ENCODE measurements at places on chromosomes 3 and 15.
A peak's percentile ranks its signal among the peaks of the same experiment; 100 is the strongest.

GRCh38 chr15:69072906-69073305 lies 58.4 kb downstream of the NOX5 start:
- no peak for DNase-seq

GRCh38 chr3:10551821-10552630 lies 46.6 kb upstream of the ATP2B2 start:
- DNase-seq = peak; percentile 76

DNA sequence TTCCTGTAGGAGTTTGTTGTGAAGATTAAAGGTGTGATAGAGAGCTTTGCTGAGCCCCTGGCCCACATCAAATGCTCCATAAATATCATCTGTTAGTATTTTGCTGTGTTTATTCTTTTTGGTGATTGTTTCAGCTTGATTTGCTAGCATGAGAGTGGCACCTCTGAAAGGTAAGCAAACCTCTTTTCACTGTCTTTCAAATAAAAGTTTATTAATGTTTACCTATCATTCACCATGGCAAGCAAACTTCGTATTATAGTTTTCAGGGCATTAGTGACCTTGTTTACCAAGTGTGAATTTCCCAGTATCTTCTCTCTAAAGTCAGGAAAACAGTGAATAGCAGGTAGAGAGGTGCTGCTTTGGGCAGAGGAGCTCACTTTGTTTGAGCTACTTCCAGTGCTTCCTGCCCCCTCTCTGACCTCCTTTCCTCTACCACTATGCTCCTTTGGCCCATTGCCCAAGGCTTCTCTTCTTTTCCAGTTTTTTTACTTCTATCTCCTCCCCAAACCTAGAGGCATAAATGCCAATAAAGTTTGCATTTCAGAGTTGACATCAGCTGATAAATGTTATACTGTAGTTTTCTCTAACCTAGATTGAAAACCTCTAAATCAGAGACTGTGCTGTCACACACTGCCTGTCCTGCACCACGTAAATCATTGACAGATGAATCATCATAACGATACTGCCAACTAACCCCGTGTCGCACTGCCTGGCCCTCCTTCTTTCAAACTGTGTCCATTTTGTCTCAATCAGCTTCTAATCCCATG lies 569.0 kb downstream of the TUSC7 start:
- DNase-seq = no peak

DNA sequence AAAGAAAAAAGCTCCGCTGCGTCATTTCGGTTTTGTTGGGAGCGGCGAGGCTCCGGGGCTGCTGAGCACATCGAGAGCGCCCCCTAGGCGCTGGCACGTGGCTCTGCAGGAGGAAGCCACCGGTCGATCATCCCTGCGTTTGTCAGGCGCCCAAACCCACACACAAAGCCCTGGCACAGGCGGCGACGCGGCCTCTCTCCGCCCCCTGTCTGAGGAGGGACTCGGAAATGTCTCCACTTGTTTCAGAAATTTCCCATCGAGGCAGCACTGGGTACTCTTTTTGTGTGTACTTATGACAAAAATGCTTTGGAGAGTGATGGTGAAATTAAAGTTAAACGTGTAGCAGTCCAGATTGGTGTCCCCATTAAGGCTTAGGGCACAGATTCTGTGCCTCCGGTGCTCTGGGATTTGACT lies 407.3 kb upstream of the ONECUT1 start:
- no peak for DNase-seq

- no peak for DNase-seq
These were observed 965.0 kb downstream of the MCTP2 start for GRCh38 chr15:95196176-95196915.

DNA sequence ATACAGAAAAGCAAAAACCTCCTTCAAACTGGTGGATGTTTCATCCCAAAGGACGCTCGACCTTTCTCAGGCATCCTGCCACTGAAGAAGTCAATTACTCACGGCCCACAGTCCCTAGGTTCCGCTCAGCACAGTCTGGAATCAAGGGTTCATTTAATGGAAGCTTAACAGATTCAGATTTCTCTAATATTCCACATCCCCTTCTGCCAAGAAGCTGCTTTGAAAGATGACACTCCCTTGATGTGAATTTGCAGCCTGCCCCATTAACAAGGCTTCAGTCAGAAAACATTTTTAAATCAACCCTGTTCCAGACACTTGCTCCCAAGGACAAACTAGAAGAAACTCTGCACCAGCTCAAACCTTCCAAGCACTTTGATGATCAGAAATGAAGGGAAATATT lies 81.2 kb downstream of the LIPC start:
- DNase-seq = no peak

DNA sequence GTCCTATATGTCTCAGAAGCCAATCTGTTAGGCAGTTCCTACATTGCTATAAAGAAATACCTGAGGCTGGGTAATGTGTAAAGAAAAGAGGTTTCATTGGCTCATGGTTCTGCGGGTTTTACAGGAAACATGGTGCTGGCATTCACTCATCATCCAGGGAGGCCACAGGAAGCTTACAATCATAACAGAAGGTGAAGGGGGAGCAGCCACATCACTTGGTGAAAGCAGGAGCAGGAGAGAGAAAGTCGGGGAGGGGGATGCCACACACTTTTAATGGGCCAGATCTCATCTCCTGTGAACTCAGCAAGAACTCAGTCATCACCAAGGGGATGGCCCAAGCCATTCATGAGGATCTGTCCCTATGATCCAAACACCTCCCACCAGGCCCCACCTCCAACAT lies 9.1 kb downstream of the SLC49A4 start:
- DNase-seq = no peak

GRCh38 chr15:63909819-63910437 lies 76.2 kb upstream of the HERC1 start:
- DNase-seq = no peak

GRCh38 chr3:46545818-46546630 lies 20.1 kb downstream of the LRRC2 start:
- DNase-seq = no peak

DNA sequence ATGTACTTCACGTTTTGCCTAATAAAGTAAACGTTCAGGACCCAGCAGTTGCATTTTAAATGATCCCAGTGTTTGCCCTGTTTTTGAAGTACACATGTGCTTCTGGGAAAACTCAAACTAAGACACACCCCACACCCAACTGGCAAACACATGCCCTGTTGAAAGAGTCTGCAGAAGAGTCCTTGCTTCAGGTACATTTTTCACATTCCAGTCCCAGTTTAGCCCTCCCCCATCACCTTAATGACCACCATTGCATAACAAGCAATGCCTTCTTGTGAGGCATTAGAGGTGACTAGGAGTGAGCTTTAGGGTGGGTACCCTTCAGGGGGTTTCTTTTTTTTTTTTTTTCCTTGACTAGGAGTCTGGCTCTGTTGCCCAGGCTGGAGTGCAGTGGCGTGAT lies 322.3 kb downstream of the CNTN4 start:
- no peak for DNase-seq

- peak; percentile 21 for DNase-seq
These were observed 18.0 kb downstream of the ZNF148 start for GRCh38 chr3:125357032-125357658.

GRCh38 chr3:62559831-62560445 lies 186.6 kb upstream of the FEZF2 start:
- no peak for DNase-seq

DNA sequence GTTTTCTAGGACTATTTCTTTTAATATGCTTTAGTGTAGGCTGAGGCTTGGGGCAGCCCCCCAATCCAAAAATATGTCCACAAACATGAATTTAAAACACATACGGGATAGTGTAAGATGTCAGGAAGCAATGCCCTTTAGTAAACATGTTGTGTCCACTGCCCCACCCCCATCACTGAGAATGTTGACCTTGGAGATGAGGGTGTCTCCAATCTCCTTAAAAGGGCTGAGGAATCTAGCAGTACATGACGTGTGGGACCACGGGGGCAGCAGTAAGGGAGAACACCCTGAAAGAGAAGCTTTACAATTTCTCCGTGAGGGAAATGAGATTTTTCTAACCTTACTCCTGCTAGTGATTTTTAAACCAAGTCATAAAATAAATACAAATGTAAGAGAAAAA lies 84.7 kb downstream of the SQOR start:
- no peak for DNase-seq

GRCh38 chr3:48899273-48899672 lies 591 bp upstream of the SLC25A20 start:
- no peak for DNase-seq

DNA sequence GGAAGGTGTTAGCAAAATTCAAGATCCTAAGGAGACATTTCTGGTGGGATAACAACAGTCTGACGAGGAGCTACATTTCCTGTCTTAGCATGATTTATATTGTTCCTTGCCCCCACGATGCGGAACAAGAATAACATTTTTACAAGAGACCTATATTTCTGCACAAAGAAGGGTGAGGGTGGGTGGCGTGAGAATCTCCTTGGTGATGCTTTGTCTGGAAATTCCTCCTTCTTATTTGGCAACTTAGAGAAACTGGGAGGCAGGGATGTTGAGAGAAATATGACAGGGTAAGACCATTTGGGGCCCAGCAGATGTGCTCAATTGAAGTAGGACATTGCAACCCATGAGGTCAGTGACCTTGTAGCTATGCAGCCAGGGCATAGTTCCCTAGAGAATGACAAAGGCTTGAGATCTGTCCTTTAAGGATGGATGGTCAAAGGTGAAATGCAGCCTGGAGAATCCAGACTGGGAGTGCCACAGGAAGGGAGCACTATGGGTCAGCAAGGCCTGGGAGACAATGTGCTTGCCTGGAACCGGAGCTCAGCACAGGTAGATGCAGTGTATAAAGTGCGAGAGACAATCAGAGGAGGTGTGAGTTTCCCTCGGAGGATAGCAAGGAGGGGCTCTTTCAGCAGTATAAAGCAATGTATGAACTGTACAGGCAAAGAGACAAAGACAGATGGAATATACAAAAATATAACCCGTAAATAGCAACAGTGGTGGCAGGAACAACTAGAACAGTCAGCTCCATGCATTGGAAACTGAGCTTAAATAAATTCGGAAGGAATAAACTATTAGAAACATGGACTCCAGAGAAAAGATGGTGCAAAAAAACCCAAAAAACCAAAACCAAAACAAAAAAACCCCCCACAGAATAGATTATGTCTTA lies 317.6 kb upstream of the TBL1XR1 start:
- no peak for DNase-seq

DNA sequence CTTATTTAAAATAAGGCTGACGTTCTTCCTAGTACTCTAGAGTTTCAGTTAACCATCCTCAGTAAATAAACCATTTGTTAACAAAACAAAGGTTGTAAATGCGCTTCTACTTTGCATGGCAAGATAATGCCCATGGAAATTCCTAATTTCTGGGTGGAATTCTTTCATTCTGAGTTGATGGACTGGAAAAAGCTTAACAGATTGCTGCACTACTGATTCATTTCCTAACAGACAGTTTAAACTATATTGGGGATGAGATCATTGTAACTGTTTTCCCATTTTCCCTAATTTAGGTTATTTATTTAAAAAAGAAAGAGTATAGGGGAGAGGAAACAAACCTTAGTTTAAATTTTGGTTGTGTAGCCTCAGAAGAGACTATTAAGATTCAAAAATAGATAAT lies 342.2 kb downstream of the NLGN1 start:
- DNase-seq = no peak

DNA sequence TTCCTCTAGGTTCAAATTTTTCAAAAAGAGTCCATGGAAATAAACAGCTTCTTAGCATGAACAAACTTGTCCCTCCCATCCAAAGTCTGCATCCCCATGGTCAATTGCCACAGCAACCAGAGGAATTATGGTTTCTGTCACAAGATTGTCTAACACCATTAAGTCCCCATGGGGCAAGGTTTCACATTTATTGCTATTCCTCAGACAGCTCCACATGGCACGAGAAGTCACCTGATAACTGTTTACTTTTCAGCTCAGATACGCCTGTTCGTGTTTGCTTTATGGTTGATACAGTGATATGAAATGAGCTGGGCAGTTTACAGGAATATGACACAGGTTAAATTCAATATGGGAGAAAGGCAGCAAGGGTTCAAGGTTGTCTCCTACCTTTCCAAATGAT lies 37.9 kb upstream of the MUC13 start:
- DNase-seq = no peak

GRCh38 chr3:119600732-119601131 lies 3.0 kb downstream of the PLA1A start:
- no peak for DNase-seq

GRCh38 chr15:52858782-52859176 lies 68.6 kb upstream of the ONECUT1 start:
- DNase-seq = no peak

- no peak for DNase-seq
These were observed 188.5 kb downstream of the MAGI1 start for GRCh38 chr3:65850261-65850660.

DNA sequence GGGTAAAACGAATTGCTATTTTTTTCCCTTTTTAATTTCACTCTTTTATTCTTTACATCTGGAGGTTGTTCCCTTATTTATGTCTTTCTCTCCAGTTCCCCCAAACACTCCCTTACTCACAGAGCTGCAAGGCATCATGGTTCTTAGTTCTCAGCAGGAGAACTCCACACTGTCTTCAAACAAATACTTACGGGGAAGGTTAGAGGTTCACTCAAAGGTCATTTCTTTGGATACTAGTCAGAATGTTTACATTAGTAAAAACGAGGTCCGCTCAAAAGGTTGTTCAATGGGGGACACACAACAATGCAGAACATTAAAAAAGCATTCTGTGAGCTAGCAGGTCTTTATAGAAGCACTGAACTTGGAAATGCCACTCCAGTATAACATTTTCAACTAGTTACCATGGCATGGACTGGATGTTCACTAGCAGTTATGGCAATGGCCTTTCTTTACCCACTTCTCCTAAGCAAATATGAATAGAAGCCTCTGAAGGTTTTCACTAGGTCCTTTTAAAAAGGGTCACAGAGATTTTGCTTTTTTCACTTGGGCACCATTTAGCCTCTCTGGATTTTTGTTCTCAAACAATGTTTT lies 201.7 kb downstream of the MEIS2 start:
- no peak for DNase-seq

DNA sequence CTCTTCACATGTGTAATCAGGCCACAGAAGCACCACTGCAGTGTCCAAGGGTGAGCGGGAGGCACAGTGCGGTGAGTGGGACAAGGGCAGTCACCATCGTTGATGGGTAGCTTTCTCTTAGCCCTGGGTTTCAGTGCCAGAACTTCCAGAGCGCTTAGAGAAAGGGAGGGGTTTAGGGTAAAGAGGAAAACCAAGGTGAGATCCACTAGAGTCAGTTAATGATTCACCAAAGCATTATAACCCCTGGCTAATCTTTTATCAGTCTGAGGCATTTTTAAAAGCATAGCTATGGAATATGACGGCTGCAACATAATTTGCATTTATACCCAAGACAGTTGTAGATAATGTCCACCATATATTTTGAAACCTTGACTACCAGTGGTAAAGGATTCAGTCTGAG lies 94.8 kb downstream of the SHQ1 start:
- DNase-seq = no peak

- no peak for DNase-seq
These were observed 319.6 kb upstream of the TBC1D5 start for GRCh38 chr3:18061737-18062656.

GRCh38 chr3:30286811-30287210 lies 319.6 kb upstream of the TGFBR2 start:
- no peak for DNase-seq

GRCh38 chr15:65629548-65629947 lies 7.8 kb downstream of the SLC24A1 start:
- DNase-seq = no peak

GRCh38 chr3:124839896-124840295 lies 47.3 kb downstream of the ITGB5 start:
- DNase-seq = no peak

GRCh38 chr3:8457039-8457438 lies 44.6 kb upstream of the LMCD1 start:
- no peak for DNase-seq
